ENCODE measurements at places on chromosomes 13 and 19.

DNA sequence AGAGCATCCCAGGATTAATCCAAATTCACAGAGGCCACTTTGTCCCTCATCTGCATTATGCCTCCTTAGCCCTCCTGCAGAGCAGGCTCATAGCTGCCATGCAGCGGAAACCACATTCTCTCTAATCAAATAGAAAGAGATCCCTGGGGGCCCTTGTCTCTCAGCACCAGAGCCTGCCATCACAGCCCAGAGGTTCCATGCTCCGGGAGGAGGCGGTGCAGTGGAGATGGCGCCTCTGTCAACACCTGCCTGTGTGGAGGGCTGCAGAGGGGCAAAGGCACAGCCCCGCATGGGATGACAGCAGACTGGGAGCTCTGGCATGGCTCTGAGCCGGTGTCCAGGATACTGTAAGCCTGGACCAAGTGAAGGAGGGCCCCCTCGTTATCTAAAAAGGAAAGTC lies 111.3 kb downstream of the SLC7A1 start:
- DNase-seq: no peak

- no peak for DNase-seq
These were observed 110.4 kb downstream of the DNAJC15 start for GRCh38 chr13:43133792-43134191.

- no peak for DNase-seq
These were observed 211.5 kb downstream of the URI1 start for GRCh38 chr19:30153326-30154210.

GRCh38 chr19:33241091-33241529 lies 15.5 kb upstream of the SLC7A10 start:
- DNase-seq: no peak

- DNase-seq: no peak
These were observed 15.7 kb downstream of the ZNF444 start for GRCh38 chr19:56156768-56157167.

DNA sequence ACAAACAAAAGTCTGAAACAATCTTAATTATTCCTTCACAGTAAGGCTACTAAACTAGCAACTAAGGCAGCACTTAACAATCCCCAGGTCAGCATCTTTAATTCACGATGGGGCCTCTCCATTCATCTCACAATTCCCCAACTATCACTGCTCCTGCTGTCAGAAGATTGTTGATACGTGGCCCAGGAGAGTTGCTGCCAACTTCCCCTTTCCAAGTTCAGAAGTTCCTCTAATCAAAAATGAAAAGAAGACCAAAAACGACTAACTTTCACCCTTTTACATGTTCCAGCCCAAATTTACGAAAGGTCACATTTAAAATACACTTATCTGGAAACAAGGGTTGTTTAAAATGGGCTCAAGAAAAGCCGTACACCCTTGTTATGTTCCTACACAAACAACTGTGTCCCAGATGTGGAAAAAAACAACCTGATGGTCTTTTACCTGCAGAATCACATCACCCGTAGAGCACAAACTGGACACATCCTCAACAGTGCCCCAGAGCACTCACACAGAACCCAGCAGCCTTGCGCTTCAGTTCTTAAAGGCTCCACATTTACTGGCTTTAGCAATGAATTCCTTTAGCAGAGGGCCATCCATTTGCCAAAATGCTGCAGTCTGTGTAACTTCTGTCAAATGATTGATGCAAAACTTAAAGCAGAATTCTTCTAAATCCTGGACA lies 38.0 kb downstream of the PHF11 start:
- DNase-seq: no peak

GRCh38 chr13:23848646-23849141 lies 40.5 kb downstream of the MIPEP start:
- no peak for DNase-seq

GRCh38 chr13:67043901-67044300 lies 186.2 kb downstream of the PCDH9 start:
- no peak for DNase-seq

DNA sequence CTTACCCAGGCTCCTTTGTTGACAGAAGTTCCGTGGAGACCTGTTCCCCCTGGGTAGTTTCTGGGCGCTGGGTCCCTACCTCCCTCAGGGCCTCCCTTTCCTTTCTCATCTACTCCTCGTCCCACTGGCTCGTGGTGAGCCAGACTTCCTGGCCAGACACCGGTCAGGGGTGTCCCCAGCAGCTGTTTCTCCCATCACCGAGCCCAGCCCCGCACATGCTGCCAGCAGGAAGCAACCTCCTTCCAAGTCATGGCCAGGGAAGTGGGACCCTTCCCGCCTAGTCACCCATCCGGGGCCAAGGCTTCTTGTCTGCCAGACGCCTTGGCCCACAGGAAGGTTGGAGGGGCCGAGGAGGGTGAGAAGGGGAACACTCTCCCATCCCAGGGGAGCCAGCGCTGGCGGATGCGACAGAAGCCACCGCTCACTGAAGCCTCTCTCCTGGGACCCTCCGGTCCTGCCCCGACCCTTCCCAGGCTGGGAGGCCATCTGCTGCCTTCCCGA lies 5.7 kb downstream of the PAK4 start:
- no peak for DNase-seq

DNA sequence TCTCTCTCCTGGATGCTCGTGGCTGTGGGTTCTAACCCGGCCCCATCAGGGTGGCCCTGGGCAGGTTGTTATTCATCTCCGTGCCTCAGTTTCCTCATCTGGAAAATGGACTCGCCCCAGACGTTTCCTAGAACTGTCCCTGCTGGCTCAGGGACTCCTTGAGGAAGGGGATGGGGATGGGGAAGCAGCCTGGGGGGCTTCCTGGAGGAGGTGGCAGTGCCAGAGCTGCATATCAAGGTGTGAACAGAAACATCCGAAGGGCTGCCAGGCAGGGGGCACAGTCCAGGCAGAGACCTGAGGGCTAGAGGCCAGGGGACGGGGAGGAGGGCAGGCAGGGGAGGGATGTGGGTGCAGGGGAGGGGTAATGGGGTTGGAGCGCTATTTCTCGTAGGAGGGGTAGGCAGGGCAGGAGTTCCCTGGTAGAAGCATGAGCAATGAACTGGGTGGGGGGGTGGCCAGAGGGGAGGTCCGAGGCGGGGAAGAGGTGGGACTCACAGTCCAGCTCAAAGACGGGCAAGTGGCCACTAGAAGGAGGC lies 3.6 kb upstream of the ELANE start:
- no peak for DNase-seq

- DNase-seq: no peak
These were observed 189.6 kb upstream of the TSHZ3 start for GRCh38 chr19:31538879-31539278.

DNA sequence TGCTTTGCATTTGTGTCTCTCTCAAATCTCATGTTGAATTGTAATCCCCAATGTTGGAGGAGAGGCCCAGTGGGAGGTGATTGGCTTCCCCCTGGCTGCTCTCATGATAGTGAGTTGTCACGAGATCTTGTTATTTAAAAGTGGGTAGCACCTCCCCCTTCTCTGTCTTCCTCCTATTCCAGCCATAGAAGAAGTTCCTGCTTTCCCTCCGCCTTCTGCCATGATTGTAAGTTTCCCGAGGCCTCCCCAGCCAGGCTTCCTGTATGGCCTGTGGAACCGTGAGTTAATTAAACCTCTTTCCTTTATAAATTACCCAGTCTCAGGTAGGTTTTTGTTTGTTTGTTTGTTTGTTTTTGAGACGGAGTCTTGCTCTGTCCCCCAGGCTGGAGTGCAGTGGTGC lies 3.8 kb downstream of the LILRA4 start:
- no peak for DNase-seq

GRCh38 chr13:110650436-110650835 lies 35.1 kb downstream of the NAXD start:
- DNase-seq: no peak

DNA sequence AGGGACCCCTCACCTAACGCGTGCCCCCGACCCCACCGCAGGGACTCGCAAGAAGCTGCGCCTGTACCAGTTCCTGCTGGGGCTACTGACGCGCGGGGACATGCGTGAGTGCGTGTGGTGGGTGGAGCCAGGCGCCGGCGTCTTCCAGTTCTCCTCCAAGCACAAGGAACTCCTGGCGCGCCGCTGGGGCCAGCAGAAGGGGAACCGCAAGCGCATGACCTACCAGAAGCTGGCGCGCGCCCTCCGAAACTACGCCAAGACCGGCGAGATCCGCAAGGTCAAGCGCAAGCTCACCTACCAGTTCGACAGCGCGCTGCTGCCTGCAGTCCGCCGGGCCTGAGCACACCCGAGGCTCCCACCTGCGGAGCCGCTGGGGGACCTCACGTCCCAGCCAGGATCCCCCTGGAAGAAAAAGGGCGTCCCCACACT lies 4.7 kb upstream of the MYBPC2 start:
- DNase-seq: no peak

DNA sequence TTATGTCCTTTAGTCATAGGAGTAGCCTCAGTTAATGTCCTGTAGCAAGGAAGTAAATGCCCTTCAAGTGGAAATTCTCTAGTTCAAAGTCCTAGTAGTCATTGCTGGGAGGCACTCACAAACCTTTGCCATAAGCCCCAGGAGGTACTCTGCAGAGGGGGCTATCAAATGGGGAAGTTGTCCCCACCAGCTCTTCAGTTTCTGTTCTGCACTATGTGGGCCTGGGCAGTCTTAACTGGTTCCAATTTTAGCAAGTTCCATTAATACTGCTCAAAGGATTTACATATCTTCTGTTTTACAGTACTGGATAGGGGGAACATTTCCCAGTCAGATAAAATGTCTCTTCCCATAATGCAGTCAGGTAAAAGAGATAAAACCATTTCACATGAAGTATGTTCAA lies 101.3 kb downstream of the B3GLCT start:
- no peak for DNase-seq

GRCh38 chr19:3548606-3549005 lies 8.8 kb downstream of the MFSD12 start:
- no peak for DNase-seq

DNA sequence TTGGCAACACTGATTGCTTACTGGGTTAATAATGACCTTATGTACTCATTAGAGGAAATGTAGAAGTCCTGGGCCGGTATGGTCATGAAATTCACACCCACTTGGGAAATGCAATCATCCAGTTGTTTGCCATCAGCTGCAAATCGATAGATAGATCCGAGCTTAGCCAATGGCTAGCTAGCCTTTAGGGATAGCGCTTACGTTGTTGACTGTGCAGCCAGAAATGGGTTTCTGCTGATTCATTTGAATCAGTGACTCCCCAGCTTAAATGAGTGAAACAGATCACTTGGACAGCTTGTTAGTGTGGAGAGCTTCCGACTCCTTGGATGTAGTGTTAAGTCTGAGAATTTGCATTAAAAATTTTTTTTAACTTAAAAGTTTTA lies 11.8 kb downstream of the IL17D start:
- no peak for DNase-seq

GRCh38 chr13:109400624-109401257 lies 385.6 kb downstream of the IRS2 start:
- no peak for DNase-seq

DNA sequence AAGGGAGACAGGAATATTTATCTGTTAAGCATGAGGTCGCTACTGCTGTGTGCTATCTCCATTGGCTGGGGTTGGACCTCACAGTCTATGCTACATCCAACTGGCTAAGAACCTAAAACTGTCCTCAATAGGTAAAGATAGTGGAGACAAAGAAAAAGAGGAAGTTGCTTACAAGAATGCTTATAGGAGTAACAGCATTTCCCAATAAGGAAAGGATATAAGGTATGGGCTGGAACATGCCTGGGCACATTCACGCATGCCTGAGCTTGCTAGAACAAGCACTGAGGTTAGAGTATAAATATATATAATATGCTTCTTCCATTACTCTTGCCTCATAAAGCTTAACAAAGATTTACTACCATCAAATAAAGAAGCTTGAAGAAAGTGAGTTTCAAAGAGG lies 47.9 kb upstream of the CEACAM21 start:
- no peak for DNase-seq

GRCh38 chr13:36975172-36975571 lies 24.0 kb downstream of the ALG5 start:
- DNase-seq: no peak

DNA sequence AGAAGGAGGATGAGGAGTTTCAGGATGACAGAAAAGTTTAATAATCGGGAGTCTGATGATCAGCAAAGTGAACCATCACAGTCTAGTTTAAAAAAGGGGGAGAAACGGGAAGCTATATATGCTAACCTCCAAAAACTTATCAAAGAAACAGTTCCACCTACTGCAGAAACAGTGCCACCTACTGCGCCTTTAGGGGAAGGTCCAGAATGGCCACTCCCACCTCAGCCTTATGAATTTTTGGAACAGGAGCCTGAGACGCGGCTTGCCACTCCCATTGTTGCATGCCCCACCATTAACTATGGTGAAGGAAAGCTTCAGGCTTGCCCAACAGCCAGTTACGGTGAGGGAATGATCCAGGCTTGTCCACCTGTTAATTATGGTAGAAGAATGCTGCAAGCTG lies 929.0 kb downstream of the SLITRK6 start:
- no peak for DNase-seq

DNA sequence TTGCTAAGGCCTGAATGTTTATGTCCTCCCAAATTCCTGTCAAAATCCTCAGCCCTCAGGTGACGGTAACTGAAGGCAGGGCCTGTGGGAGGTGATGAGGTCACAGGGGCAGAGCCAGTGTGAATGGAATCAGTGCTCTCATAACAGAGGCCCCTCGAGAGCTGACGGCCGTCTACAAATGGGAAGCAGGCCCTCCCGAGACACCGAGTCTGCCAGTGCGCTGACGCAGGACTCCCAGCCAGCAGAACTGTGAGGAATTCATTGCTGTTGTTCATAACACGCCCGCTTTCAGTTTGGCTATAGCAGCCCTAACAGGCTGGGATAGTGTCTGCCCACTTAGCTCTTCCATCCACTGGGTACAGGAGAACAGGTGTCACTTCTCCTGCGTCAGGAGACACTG lies 41.2 kb downstream of the CARS2 start:
- no peak for DNase-seq

- DNase-seq: no peak
These were observed 1378.7 kb upstream of the PRR20A start for GRCh38 chr13:55761986-55762385.

DNA sequence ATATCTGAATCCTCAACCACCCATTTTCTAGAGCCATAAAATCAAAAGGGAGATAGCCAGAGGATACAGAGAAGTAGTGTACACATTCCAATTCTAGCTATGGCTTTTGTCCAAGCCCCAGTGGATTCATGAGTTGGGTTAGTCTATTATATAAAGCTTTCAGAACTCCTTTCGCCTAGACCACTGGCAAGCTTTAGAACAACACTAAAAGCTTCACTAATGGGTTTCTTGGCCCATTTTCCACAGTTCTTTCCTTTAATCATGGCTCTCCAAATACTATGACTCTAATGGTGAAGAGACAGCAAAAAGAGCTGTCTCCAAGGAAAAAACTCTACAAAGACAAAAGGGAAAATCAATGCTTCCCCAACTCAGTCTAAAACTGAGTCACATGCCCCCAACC lies 48.2 kb upstream of the SLITRK5 start:
- no peak for DNase-seq

All from activated CD8-positive, alpha-beta memory T cell treated with anti-CD3 and anti-CD28 coated beads for 48 hours (primary cell).